Stimulated activated CD8-positive, alpha-beta memory T cell treated with anti-CD3 and anti-CD28 coated beads, Interleukin-7, amount 100 ng/mL, for 1 hour (primary cell): ENCODE measurements at places on chromosomes 3 and 15.

DNA sequence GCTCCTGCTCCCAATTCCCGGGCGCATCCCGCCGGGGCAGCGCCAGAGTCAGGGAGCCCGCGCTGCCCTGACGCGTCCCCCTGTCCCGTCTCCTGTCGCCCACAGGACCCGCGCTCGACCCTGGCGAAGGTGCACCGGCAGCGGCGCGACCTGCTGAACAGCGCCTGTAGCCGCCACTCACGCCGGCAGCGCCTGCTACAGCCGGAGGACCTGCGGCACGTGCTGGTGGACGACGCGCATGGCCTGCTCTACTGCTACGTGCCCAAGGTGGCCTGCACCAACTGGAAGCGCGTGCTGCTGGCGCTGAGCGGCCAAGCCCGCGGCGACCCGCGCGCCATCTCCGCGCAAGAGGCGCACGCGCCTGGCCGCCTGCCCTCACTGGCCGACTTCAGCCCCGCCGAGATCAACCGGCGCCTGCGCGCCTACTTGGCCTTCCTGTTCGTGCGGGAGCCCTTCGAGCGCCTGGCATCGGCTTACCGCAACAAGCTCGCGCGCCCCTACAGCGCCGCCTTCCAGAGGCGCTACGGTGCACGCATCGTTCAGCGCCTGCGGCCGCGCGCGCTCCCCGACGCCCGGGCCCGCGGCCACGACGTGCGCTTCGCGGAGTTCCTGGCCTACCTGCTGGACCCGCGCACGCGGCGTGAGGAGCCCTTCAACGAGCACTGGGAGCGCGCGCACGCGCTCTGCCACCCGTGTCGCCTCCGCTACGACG, 16.9 kb downstream of the C3orf22 start:
- DNase-seq, result no peak

DNA sequence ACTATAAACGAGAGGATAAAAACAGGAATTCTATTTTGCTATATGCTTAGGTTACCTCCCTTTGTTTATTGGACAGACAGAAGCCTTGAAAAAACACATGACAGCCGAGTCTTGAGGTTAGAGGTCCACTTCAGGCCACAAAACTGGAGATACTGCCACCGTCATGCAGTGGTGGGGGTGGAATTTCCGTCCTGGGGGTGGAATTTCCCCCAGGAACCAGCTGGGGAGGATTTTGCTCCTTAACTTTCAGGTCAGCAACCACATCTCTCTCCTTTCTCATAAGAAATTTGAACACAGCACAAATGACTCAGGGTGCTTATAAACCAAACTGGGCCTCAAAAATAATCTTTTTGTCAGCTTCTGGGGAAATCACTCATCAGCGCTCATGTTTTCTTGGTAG, 545.8 kb upstream of the ADAMTS9 start:
- DNase-seq, result no peak

DNA sequence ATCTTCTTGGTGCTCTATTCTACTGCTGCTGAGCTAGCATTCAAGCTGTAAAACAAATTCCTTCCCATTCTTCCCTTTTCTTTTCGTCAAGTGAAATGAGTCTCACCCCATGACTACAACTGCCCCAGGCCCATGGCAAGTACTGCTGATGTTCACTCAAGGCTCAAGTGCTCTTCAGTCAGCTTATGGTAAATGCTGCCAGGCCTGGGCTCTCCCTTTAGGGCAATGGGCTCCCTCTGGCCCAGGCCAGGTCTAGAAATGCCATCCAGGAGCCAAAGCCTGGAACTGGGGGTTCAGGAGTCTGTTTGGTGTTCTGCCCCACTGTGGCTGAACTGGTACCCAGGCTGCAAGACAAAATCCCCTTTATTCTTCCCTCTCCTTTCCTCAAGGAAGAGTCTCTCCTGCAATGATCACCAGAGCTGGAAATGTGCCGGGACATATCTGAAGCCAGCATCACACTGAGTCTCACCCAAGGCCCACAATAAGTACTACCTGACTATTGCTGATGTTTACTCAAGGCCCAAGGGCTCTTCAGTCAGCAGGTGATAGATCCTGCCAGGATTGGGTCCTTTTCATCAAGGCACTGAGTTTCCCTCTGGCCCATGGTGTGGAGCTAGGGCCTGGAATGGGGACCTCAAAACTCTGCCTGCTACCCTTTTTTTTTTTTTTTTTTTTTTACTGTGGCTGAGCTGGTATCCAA, 205.0 kb upstream of the STAC start:
- no peak for DNase-seq

DNA sequence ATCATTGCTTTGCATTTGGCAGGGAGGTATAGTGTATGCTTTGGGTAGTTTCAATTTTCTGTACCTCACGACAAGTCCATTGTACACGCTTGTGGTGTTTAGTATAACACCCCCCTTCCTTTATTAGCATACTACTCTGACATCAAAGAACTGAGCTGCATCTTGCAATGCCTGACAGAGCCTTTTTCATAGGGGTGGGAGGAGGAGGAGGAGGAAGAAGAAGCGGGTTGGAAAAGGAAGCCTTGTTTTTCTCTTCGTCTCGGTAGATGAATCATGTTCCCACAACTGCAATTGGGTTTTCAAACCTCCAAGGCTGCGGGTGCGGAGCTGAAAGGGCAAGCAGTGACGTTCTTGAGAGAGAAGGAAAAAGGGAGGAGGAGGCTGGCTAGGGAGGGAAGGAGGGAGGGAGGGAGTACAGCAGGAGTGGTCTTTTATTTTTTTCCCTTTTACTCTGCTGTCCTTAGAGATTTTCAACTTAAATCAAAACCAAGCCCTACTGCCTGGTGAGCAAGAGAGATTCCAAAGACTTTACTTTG, 175.7 kb downstream of the KLHL25 start:
- DNase-seq, result peak; percentile 14

DNA sequence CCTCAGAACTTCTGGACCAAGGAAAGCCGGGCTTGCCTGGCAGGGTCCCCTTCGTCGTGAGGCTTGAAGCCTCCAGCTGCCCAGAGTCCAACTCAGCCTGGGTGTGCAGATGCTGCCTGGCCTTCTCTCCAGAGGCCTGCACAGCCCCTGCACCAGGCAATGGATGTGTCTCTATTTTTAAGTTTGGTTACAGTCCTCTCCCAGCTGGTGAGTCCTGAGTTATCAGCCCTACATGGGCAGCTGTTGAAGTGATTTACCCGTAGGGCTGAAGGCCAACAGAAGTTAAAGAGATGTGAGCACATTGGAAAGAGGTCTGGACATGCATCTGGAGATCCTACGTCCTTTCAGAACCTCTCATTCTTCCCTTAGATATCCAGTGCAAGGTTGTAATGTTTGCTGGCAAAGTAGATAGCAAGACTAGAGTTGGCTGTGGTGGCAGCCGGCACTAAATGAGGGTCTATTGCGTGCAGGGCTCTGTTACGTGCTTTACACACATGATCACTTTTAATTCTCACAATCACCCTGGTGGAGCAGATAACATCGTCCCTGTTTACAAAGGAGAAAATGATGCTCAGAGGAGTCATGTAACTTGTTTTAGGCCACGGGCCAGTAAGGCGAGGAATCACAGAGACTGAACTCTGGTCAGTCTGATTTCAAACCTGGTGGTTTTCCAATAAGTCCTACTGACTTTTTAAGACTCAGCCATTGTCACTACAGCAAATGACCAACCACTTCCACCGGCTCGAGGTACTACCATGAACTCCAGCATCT, 9.9 kb downstream of the FYCO1 start:
- no peak for DNase-seq

DNA sequence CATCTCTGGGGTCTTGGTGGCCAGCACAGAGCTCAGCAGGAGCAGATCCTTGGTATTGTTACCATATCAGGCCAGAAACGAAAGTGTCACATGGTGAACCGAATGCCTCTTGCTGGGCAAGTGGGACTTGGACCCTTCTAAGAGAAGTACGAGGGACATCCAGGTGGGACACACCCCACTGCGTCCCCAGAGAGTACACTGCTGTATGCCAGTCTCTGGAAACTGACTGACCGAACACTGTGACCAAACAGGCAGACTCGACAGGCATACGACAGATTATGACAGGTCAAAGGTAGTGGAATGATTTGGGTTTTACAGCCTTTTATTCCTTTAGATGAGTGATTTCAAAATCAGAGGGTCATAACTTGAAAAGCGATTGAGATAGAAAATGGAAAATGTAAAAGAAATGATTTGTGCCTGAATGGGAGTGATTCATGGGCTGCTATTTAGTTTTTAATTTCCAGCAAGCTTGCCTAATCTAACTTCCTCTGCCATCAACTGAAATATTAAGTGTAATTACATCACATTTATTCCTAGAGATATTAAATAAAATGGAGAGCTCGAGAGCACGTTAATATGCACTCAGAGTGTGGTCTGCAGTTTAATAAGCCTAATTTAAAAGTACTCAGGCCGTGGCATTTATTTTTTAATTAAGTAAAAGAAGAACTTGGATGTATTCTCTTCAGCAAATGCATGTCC, 63.4 kb upstream of the CTXND1 start:
- no peak for DNase-seq

DNA sequence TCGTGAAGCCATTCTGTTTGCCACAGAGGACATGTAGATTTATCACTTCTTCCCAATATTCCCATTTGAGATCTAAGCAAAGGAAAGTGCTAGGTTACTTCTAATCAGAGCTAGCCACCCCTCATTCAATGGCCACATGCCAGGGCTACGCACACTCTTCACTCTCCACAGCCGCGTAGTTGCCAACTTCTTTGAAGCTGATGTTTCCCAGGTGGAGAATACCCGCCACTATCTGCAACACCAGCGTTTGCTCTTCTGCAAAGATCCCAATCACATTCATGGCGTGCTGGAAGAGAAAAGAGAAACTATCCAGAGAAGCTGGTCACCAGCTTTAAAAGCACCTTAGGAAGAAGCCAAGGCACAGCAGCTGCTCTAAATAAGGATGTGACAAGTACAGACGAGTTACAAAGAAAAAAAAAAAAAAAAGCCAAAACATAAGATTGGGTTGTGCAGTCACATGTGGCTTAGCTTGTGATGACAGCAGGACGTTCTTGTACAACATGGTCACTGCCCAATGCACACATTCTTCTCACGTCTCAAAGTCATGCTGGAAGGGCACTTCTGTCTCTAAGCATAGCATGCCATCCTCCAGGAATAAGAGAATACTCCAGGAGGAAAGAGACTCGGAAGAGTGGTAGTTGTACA, 16.4 kb downstream of the LDHAL6B start:
- no peak for DNase-seq

- no peak for DNase-seq
Observed at GRCh38 chr3:56467801-56468183, 475 bp downstream of the ERC2 start.

DNA sequence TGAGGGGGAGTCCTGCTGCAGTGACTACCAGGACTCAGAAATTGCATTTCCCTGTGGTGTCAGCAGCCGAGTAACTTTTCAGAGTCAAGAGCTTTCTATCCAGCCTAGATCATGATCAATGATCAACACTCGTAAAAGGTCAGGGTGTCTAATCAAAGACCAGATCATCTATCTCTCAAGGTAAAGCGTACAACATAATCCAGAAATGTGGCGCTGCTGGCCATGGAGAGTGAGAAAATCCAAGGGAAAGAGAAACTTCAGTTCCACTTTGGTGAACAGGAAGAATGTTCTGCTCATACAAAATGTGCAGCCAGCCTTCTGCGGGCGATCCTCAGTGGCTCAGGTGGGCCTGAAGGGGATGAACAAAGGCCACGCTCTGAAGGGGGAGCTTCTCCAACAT, 1005.8 kb upstream of the NR2F2 start:
- DNase-seq, result no peak

DNA sequence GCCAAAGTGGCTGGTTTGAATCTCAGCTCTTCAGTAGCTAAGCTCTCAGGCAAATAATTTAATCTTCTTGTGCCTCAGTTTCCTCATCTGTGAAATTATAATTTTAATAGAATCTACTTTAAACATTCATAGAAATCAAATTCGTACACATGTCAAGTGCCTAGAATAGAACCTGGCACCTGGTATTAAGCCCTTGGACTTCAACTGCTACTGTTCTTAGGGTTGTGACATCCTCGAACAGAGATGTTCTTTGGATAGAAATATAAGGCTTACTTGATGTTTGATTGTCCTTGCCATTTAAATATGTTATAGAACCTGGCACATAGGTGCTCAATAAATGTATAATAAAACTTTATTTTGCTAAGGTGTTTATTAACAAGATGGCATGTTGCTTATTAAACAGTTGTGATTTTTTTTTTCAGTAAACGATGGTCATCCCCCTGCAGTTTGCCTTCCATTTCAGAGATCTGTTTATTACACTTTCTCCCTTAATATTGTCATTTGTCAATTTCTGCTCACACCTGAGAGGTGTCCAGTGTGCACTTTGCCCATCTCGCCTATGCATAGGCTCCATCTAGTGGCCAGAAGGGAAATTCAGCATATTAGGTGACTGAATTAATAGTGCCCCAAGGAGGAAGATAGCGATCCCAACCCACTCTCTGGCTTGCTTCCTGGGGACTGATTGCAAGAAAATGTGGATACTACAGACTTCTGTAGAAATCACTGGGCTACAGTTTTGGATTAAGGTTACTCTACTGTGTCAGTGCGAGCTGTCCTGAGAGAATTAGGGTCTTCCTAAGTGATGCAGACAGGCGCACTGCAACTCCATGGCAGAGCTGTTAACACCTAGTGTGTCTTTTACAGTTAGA, 10.7 kb downstream of the IGF1R start:
- DNase-seq, result no peak

- no peak for DNase-seq
Observed at GRCh38 chr15:59413577-59413976, 24.4 kb upstream of the FAM81A start.

GRCh38 chr15:27238209-27238608, 267.2 kb downstream of the GABRG3 start:
- DNase-seq, result no peak

DNA sequence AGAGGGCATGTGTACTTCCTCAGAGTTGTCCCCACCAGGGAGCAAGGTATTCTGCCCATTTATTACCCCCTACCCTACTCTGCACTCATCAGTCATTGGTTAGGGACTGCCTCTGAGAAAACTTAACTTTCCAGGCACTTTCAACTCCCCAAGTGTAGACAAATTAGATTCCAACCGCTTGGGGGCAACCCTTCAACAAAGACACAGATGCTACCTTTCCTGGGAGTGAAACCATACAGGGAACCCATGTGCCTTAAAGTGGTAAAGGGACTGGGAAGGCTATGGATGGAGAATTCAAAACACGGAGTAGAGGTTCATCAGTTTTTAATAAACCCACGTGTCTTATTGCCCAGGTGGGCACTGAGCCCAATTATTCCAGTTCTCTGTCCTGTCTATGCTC, 19.4 kb upstream of the UBE2E2 start:
- DNase-seq, result no peak

DNA sequence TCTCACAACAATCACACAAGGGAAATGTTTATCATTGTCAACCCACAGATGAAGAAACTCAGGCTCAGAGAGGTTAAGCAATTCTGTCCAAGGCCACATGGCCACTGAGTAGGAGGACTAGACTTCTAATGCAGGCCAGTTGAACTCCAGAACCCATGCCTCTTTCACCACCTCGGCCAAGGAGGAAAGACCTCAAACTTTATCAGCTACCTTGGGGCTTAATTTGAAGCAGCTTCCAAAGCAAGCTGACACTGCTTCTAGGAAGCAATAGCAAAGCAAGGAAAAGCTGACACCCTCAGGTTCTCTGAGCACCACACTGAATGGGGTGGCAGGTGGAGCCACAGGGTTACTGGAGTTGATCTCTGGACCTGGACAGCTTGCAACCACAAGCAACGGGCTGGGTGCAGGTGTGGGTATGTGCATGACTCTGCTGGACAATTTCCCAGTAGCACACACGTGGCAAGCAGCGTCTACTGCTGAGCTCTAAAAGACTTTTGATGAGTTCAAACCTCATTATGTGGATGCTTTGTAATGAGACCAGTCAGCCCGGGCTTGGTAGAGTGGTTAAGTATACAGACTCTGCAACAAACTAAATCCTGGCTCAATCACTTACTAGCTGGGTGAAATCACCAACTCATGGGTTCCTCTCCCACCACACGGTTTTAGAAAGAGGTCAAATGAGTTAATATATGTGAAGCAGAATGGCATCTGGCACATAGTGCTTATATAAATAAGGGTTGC, 23.1 kb downstream of the CCNL1 start:
- DNase-seq, result no peak
